ENCODE measurements at places on chromosomes 11 and 22.

GRCh38 chr22:24485608-24486007 is 9.5 kb upstream of the UPB1 start:
- DNase-seq = no peak

- no peak for DNase-seq
These were observed 359.3 kb downstream of the TBC1D22A start for GRCh38 chr22:47121791-47122190.

GRCh38 chr11:87634331-87634730 is 540.9 kb downstream of the RAB38 start:
- no peak for DNase-seq

- DNase-seq = no peak
These were observed 89.3 kb downstream of the RDX start for GRCh38 chr11:110207123-110207522.

- no peak for DNase-seq
These were observed 524.1 kb downstream of the METTL15 start for GRCh38 chr11:28632338-28632737.
